ENCODE measurements at places on chromosomes 2 and 18.

GRCh38 chr2:15768615-15769014, 171.7 kb upstream of the MYCN start:
- no peak for DNase-seq

DNA sequence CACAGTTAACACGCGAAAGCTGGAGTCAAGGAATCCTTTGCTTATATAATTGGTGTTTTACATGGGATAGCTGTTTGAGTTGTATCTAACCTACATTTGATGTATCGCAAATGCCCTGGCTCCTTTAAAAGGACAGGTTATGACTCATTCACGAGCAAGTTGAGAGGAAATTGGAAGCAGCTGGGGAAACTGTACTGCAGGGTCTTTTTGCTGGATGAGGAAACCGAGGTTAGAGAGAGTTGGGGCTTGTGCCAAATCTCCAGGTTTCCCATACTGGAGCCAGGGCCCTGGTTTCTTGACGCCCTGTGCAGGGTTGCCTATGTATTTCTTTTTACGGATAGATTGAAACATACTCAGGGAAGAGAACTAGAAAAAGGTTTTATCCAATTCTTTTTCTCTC, 60.0 kb upstream of the SPTBN1 start:
- DNase-seq: no peak

- DNase-seq: no peak
Observed at GRCh38 chr2:53331667-53332066, 435.9 kb upstream of the CHAC2 start.

GRCh38 chr2:196130039-196130825, 41.1 kb downstream of the STK17B start:
- peak; percentile 30 for DNase-seq

- no peak for DNase-seq
Observed at GRCh38 chr2:229971298-229971790, 49.0 kb downstream of the FBXO36 start.

DNA sequence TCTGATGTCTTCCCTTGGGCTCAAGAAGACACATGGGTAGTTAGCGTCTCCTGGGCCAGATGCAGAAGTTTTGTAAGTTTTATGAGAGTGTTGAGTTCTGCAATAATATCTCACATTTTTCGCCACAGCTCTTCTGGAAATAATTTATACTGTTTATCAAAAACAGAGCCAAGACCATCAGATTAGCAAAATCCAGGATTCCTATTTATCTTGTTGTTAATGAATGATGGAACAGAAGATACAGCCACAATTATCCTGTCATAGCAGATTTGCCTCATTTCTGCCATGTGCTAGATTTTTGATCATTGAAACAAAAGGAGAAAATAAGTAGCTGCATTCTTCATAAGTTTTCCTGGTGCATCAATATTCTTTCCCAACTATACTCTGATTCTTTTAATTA, 1048.6 kb upstream of the KLHL29 start:
- no peak for DNase-seq

DNA sequence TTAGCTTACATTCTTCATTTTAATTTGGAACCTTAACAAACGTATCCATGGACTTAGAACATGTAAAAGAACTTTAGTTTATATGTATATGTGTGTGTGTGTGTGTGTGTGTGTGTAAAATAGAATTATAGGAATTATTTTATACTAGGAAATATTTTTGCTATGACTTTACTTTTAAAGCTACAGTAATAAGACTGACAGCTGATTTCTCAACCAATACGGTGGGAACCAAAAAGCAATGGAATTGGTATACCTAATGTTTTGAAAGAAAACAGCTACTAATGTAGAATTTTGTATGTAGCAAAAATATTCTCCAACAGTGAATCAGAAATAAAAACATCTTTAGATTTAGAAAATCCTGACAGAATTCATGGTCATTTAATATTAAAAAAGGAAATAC, 146.5 kb upstream of the ARL4C start:
- peak; percentile 6 for DNase-seq

DNA sequence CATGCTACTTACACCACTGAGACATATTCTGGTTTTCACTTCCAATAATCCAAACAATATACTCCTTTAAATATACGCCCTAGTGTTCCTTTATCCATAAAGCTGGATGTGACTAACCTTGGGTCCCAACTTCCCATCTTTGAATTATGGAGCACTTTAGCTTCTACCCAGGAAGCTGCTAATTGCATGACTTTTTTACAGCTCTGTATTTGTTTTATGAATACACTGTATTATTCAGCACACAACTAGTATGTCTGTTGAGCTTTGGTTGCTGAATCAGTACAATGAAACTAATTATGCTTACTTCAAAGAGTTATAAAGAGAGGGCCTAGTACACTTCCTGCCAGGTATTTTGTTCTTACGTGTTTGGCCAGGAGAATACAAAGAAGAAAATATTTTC, 118.5 kb downstream of the BAZ2B start:
- no peak for DNase-seq

DNA sequence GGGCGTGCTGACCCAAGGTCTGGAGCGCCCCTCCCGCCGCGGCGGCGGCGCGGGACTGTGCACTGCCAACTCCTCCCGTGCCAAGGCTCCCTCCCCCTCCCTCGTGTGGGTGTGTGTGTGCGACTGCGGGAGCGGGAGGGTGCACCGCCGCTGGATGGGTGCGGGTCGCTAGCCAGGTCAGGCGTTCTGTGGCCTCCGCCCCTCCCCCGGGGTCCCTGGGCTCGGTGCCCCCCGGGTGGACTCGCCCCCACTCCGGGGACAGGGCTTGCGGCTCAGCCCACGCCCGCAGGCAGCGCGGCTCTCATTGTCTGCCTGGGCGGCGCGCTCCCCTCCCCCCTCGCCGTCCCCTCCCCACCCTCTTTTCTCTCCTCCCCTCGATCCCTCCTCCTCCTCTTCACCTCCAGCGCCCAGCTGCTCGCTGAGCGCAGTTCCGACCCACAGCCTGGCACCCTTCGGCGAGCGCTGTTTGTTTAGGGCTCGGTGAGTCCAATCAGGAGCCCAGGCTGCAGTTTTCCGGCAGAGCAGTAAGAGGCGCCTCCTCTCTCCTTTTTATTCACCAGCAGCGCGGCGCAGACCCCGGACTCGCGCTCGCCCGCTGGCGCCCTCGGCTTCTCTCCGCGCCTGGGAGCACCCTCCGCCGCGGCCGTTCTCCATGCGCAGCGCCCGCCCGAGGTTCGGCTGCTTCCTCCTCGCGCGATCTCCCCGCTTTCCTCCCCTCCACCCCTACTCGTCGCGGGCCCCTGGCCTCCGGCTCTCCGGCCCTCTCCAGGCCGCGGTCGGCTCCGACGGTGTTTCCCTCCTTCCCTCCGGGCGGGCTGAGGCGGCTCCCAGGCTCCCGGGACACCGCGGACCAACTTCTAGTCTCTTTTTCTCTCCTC, at the start of gene GATA6:
Gene GATA6, plus strand, starts transcription at position 579 of the 878 bp plus-strand sequence. CDS start 1,556 bp downstream, outside the sequence.
- peak; percentile 75 for DNase-seq

DNA sequence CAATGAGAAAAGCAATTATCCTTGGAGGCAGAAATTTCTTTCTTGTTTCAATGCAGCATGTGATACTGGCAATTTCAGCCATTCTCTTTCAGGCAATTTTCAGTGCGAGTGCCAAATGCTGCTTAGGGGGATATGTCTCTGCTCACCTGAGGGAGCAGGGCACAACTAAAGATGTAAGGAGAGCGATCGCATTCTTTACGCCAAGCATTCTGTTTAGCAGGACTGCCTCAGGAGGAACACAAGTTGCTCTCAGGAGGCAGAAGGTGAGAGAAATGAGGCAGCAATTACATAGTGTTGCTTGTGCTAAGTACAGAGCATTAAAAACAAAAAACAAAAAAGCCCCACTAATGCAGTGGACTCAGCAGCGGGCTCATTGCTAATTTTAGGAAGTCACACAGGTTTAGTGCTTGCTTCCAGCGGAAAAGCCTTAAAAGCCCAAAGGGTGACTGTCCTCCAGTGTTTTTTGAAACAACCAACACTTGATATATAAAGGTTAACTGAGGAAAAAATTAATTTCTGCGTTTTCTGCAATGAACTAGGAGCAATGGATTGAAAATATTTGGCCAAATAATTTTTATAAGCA, 116.9 kb downstream of the METTL8 start:
- no peak for DNase-seq

DNA sequence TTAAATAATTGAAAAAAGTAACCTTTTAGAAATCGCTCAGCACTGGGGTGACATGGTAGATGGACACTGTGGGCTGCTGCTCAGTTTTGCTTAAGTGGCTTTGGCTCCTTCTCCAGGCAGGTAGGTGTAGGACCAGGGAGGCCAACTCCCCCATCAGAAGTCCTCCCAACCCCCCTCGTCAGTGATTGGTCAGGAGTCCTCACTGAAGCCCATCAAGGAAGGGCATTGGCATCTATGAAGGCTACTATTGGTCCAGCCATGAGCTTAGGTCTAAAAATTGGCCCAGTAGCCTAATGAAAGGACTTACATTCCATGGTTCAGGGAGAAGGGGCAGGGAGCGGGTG, 34.7 kb downstream of the ST3GAL5 start:
- no peak for DNase-seq

DNA sequence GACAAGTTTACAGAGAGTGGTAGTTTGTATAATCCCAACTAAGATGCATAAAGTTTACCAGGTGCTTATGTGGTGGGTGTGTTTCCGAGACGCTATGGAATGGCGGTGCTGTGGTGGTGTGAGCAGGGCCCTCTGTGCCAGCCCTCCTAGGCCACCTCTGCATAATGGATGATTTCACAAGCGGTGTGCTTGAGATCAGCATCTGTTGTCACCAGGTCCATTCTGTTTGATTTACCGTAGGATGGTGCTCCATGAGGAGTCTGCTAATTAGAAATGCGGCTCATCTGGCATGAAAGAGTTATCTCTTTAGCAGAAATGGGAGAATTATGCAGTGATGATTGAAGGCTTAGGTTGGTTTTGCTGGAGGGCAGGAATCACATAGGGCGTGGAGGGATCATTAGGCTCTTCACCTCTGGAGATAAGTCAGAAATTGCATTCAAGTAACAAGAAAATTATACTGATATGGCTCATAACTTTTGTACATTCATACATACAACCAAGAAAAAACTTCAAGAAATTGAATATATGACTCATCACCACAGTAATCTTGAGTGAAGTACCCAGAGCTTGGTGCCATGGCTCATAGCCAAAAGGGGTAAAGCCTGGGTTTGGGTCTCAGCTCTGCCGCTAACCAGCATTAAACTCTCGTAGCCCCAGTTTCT, 41.4 kb downstream of the CRIM1 start:
- no peak for DNase-seq

- DNase-seq: no peak
Observed at GRCh38 chr2:100527440-100528015, 35.3 kb upstream of the PDCL3 start.

GRCh38 chr2:233195027-233195426, 56.4 kb upstream of the ATG16L1 start:
- no peak for DNase-seq

DNA sequence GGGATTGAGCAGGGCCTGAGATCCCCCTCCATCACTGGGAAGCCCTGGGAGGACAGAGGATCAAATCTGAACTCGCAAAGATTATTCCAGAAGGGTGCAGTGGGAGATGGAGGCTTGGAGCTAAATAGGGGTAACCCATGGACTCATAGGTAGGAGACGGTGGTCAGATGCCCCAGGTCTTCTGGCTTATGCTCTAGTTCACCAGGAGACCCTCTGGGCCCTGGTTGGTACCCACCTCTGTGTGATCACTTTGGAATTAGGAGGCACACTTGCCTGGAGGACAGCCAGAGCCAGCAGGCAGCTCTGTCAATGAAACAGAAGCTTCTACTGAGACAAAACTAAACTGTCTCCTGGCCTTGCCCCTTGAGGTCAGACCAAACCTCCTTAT, 110.6 kb downstream of the TGFA start:
- DNase-seq: no peak

DNA sequence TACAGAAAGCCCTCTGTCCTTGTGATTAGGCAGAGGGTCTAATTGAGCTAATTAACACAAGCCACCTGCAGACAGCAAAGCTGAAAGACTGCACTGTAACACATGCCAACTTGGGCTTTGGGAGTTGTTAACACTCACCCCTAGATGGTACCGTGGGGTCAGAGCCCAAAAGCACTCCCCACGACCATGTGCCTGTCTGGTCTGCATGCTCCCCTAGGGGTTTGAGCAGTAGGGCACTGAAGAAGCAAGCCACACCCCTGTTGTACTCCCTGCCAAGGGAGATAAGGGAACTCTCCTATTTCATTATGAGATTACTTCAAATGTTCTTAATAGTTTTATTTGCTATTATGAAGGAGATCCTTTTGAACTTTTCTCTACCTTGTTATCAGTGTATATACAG, 560.1 kb upstream of the FSHR start:
- peak; percentile 76 for DNase-seq

DNA sequence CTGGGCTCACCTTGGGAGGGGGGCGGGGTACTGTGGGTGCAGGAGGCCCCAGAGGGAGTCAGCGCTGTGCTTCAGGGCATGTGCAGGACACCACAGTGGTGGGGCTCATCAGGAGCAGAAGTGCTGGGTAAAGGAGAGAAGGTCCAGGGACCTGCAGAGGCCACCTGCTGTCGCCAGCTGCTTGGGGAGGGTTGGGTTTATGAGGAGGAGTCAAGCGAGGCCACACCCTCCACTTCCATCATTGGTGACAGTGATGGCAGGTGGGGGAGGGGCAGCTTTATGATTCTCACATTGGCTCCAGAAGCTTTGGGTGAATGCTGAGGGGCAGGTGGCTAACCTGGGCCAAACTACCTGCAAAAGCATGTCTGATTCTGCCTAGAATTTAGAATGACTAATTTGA, 392.6 kb downstream of the HRH4 start:
- no peak for DNase-seq

- DNase-seq: no peak
Observed at GRCh38 chr2:50602636-50603327, 429.1 kb downstream of the NRXN1 start.

DNA sequence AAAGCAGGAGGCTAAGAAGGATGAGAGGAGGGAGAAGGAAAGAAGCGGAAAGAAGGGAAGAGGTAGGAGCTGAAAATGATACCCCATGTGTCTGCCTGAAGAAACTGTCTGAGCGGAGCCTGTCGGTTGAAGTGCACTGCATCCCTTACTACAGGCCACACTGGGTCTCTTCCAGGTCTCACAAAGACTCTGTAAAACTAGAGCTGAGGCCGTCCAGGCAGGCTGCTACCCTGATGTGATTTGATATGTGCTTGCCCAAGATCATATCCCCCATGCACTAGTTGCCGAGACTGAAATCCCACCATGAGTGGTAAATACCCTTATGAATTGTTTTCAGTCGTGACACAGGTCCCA, 134.4 kb downstream of the MAIP1 start:
- no peak for DNase-seq
